ENCODE measurements at places on chromosomes 2 and 18. TPM values are rescaled to one million over a fixed set of nuclear protein-coding genes. Genes with fewer than 3 reads are reported as not detected.

DNA sequence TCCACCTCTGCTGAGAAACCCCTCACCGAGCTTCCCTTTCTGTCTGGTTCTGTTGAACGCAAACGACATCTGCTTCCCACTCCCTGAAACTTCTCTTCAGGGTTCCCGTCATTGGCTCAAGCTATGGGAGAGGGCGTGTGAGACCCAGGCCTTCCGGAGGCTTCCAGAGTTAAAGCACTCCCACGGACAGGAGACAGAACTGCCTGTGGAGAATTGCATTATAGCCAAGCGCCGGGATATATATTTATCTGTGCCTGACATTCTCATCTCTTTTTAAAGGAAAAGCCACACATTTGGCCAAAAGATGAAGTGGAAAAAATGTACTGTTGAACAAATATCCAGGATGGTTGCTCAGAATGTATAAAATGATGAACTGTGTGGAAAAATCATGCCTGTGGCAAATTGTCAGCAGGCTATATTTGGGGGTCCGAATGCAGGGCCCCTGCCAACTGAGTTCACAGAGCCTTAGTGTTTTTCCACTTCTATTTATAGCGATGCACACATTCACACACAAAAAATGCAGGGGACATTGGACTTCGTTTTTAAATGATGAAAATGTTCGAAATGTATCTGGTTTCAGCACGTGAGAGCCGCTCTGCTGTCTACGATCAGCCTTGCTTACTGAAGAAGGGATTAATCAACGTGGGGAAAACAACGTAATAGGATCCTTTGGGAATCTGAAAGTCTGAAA is 59.5 kb downstream of the E2F6 start:
- H3K27ac ChIP-seq, result no peak overlapping the region
- H3K4me1 ChIP-seq, result no peaks in the 10 kb centered on the region
- H3K27me3 ChIP-seq, result no peaks in the 10 kb centered on the region
- no peak overlapping the region for H3K4me3 ChIP-seq

- no peak for DNase-seq
- H3K4me3 ChIP-seq, result no peak overlapping the region
- H3K4me1 ChIP-seq, result no peaks in the 10 kb centered on the region
- H3K36me3 ChIP-seq, result peaks cover 4% of the 10 kb centered on the region
Measured at GRCh38 chr18:79572848-79573451, 106.7 kb upstream of the CTDP1 start.

DNA sequence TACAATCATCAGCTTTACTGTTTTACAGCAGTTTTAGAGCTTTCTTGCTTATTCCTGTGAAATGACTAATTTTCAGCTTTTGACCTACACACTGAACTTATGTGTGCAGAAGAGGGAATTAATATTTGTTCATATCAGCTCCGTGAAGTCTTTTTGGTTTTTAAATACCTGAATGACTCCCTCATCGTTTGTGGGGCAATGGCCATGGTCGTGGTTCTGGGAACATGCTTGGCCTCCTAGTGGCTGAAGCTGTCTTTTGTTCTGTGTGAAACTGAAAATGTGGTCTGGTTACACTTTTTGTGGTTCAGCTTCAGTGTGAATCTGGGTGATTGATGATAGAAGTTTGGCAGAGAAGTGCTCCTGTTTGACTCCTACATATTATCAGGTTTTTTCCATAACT is 408.1 kb downstream of the THSD7B start:
- H3K4me1 ChIP-seq, result no peaks in the 10 kb centered on the region
- DNase-seq, result no peak
- H3K4me3 ChIP-seq, result no peak overlapping the region
- H3K27me3 ChIP-seq, result no peaks in the 10 kb centered on the region
- H3K27ac ChIP-seq, result no peak overlapping the region

The EFEMP1 gene
- total RNA-seq, result not detected

GRCh38 chr2:46353509-46353908 is 56.3 kb downstream of the EPAS1 start:
- H3K4me1 ChIP-seq, result peaks cover 86% of the 10 kb centered on the region
- H3K36me3 ChIP-seq, result peaks cover 12% of the 10 kb centered on the region
- H3K27ac ChIP-seq, result no peak overlapping the region
- DNase-seq, result no peak
- H3K27me3 ChIP-seq, result no peaks in the 10 kb centered on the region
- H3K4me3 ChIP-seq, result no peak overlapping the region

The TLX2 gene
- 1.2 TPM for total RNA-seq

DNA sequence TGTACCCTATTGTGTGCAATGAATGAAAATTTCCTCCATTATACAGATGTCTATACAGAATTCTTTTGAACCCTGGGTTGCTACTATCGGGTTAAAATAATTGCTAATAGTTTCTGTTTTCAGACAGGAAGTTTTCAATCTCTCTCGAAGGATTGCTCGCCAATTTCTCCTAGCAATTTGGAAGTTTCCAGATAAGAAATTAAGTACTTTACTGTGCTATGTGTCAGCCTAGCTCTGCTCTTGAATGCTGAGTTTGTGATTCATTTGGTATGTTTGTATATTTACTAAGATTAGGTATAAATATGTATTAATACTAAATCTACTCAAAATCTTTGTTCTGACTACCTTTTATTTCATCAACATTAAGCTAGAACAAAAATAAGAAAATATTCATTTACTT is 74.6 kb upstream of the ARL5A start:
- peaks cover 2% of the 10 kb centered on the region for H3K27me3 ChIP-seq
- no peaks in the 10 kb centered on the region for H3K36me3 ChIP-seq
- no peaks in the 10 kb centered on the region for H3K4me1 ChIP-seq
- H3K4me3 ChIP-seq, result no peak overlapping the region
- H3K27ac ChIP-seq, result no peak overlapping the region

DNA sequence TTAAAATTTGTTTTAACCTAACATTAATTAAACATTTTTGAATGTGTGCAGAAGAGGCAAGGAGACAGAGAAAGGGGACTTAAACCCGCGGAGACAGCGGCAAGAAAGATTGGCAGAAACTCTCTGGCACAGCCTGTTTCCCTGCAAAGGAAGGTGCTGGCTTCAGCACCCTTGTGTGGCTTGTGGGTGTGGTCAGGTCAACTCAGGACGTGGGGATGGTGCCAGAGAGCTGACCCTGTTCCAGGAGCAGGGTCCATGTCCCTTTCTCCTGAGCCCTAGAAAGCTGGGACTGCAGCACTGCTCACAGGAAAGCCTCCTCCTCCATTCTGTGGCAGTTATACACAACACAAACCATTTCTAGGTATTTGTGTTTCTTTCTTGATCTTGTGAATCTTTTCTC is 176.2 kb upstream of the ST6GAL2 start:
- no peaks in the 10 kb centered on the region for H3K36me3 ChIP-seq
- H3K4me3 ChIP-seq, result no peak overlapping the region
- no peaks in the 10 kb centered on the region for H3K27me3 ChIP-seq

The ALPI gene
- not detected for total RNA-seq

DNA sequence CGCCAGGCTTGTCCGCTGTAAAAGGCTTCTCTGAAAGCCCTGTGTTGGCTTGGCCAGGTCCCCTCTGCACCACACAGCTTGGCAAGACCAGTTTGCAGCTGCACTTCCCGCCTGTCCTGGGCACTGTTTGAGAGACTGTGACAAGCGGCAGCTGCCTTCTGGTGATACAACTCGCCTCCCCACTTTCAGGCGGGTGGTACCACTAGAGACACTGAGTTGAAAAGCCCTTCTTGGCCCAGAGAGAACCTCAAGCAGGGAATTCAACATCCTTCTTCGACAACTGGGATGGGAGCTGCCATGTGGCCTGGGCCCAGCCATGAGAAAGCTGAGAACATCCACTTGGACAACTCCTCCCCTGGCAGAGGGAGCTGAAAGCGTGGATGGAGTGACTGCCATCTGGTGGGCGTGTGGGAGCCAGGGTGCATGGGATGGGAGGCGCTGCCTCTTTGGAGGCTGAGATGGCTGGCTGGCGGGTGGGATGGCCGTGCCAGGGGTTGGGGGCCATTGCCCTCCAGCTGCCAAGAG is 125.5 kb upstream of the REV1 start:
- H3K36me3 ChIP-seq, result no peaks in the 10 kb centered on the region
- peaks cover 2% of the 10 kb centered on the region for H3K27me3 ChIP-seq
- no peak for DNase-seq
- H3K4me1 ChIP-seq, result no peaks in the 10 kb centered on the region
- no peak overlapping the region for H3K4me3 ChIP-seq
- no peak overlapping the region for H3K27ac ChIP-seq

The BOLL gene
- 0.51 TPM for total RNA-seq

DNA sequence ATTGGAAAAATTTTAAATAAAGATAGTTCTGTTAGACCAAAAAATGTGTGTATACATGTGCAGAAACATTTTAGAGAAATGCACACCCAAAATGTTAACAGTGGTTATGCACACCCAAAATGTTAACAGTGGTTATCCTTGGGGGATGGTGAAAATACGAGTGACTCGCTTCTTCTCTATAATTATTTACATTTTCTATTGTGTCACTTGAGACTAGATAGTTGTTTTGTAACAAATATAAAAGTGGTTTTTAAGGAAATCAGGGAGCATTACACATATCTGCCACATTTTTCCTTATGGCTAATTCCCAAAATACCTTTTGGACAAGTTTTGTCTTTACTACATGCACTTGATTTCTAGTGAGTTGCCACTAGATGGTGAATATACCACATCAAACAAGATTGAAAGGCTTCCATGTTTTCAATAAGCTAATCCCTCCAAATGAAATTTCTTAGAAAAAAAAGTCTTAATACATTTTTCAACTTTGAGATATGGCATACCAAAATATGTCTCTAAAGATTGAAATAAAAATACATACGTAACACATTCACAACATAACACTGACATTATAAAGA is 9.0 kb upstream of the HIBCH start:
- peaks cover 24% of the 10 kb centered on the region for H3K27me3 ChIP-seq
- no peak overlapping the region for H3K27ac ChIP-seq
- H3K4me3 ChIP-seq, result no peak overlapping the region
- no peak for DNase-seq

DNA sequence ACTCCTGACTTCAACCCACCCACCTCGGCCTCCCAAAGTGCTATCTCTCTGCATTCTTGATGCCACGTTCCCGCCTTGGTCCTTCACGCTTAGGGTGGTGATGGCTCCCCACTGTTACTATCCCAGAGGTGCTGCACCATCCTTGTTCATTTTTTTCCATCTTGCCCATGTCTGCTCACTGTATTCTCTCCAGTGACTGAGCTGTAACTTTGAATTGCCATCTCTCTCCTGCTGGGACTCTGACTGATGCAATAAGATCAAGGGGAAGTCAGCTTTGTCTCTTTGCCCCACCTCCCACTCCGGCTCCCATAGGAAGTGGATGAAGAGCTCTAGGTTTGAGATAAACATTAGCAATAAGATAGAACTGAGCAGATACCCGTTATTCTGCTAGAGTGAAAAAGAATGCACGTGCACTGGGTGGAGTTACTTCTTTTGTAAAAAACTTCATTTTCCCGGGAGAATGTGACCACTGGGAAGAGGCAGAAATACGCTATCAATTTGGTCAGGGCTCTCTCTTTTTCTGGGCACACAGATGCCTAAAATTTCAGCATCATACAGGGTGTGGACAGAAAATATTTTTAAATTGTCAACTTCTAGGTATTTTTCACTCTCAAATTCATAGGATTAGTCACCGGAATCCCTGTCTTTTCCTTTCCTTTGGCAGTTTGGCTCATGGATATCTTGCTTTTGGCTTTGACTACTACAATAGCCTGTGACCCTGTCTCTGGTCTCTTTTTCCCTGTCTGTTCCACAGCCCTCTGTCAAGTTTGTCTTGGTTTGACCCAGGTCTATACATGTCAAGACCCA is 105.4 kb downstream of the POLR1A start:
- H3K4me1 ChIP-seq, result peaks cover 71% of the 10 kb centered on the region
- no peak for DNase-seq
- H3K27ac ChIP-seq, result peak overlapping the region; percentile 94
- H3K27me3 ChIP-seq, result peaks cover 2% of the 10 kb centered on the region

GRCh38 chr2:8219096-8219495 is 462.8 kb upstream of the ID2 start:
- no peak for DNase-seq
- H3K4me1 ChIP-seq, result no peaks in the 10 kb centered on the region
- peaks cover 12% of the 10 kb centered on the region for H3K27me3 ChIP-seq
- H3K36me3 ChIP-seq, result peaks cover 4% of the 10 kb centered on the region
- no peak overlapping the region for H3K27ac ChIP-seq

DNA sequence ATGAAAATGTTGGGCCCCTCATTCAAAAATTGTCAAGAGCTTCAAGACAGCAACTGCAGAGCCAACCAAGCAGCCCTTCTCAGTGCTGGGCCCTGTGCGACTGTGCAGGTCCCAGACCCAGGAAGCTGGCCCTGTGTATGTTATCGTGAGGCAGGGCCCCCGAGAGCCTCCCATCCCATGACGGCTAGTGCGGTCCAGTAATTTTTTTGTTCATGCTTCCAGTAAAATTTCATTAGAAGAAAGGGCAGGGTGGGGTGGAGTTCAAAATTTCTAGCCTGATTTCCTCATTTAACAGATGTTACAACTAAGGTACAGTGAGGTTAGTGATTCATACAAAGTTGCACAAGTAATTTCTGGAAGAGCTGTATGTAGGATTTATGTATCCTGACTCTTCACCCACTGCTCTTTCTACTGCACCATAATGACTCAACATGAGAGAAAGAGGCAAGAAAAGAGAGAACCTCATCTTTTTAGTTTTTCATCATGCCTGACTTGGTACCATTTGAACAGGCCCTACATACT is 105.5 kb downstream of the ZEB2 start:
- H3K27me3 ChIP-seq, result no peaks in the 10 kb centered on the region
- H3K4me3 ChIP-seq, result no peak overlapping the region
- DNase-seq, result no peak
- peaks cover 20% of the 10 kb centered on the region for H3K36me3 ChIP-seq

GRCh38 chr18:10298346-10298745 is 156.1 kb upstream of the APCDD1 start:
- H3K4me1 ChIP-seq, result no peaks in the 10 kb centered on the region
- peaks cover 2% of the 10 kb centered on the region for H3K27me3 ChIP-seq
- DNase-seq, result no peak
- no peak overlapping the region for H3K27ac ChIP-seq
- H3K36me3 ChIP-seq, result no peaks in the 10 kb centered on the region

The POTEJ gene
- not detected for total RNA-seq

The TOGARAM2 gene
- total RNA-seq, result 5.8 TPM

- DNase-seq, result no peak
- peaks cover 66% of the 10 kb centered on the region for H3K4me1 ChIP-seq
- peak overlapping the region; percentile 30 for H3K4me3 ChIP-seq
- no peaks in the 10 kb centered on the region for H3K27me3 ChIP-seq
Measured at GRCh38 chr2:64700133-64700809, 46.6 kb upstream of the SERTAD2 start.

GRCh38 chr2:219334076-219334475 is 1.5 kb upstream of the RESP18 start:
- H3K36me3 ChIP-seq, result no peaks in the 10 kb centered on the region
- H3K27me3 ChIP-seq, result peaks cover 30% of the 10 kb centered on the region
- no peak overlapping the region for H3K4me3 ChIP-seq
- no peak for DNase-seq
